ENCODE measurements at places on chromosomes 7 and 10.

DNA sequence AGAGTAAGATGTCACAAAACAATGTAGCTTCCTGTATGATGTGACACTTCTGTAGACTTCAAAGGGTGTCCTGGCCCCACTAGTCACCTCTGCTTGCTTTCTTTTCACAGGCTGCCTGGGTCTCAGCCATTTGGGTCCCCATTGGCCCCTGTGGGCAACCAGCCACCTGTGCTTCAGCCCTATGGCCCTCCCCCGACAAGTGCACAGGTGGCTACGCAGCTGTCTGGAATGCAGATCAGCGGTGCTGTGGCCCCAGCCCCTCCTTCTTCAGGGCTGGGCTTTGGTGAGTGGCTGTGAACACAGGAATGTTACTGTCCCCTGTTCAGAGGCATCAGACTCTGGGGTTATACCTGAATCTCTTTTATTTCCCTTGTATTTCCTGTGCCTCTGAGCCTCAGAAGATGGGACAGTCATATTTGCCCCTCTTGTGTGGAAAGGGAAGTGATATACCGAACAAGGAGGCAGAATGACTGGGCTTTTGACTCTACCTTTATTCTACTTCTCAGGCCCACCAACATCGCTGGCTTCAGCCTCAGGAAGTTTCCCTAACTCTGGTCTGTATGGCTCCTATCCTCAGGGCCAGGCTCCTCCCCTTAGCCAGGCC is 15.4 kb downstream of the SEC24C start:
- no peak for DNase-seq

DNA sequence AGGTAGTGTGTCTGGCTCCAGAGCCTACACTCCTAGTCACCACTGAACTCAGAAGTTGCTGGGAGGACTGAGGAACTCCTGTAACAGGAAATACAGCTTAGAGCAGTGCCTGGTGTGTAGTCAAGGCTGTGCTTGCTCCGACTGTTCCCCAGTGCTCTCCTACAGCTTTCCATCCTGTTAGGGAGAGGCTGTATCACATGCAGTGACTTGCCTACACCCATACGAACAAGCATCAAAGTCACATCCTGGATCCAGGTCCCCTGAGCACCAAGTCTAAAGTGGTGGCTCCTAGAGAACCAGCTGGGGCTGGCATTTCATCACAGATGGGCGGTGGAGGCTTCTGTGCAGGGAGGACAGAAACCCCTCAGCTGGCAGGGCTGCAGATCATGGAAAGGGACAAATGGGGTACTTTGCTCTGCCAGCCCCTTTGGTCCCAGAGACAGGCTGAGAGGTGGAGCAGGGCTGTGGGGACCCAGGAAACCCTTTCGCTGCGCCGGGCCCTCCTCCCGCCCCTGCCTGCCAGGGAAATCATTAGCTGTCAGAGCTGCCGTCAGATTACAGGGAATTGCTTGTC is 7.7 kb downstream of the ASB10 start:
- no peak for DNase-seq

DNA sequence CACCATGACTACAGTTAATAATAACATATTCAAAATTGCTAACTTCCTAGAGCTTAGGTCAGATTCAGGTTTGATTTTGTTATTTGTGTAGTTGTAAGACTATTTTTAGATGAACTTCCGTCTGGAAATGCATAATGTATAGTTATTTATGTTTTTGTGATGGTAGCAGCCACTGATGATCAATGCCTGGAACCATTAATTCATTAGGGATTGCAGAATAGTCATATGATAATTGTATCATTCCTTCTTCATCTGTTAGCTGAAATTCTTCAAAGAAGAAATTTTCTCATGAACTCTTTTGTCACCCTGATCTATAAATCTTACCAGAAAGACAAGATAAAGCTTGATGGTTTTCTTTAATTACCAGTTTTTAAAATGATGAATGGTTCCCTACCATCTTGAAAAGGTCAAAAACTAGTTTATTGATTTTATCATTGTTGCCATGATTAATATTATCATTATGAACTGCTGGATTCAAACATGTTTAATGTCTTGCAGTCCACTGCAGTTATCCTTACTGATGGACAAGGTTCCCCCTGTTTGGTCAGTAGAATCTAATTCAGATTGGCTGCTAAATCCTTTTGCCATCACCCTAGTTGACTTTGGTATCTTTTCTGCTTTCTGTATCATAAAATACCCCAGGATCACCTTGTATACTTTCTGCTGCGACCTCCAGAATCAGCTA is 433.3 kb downstream of the GPAM start:
- DNase-seq: no peak

DNA sequence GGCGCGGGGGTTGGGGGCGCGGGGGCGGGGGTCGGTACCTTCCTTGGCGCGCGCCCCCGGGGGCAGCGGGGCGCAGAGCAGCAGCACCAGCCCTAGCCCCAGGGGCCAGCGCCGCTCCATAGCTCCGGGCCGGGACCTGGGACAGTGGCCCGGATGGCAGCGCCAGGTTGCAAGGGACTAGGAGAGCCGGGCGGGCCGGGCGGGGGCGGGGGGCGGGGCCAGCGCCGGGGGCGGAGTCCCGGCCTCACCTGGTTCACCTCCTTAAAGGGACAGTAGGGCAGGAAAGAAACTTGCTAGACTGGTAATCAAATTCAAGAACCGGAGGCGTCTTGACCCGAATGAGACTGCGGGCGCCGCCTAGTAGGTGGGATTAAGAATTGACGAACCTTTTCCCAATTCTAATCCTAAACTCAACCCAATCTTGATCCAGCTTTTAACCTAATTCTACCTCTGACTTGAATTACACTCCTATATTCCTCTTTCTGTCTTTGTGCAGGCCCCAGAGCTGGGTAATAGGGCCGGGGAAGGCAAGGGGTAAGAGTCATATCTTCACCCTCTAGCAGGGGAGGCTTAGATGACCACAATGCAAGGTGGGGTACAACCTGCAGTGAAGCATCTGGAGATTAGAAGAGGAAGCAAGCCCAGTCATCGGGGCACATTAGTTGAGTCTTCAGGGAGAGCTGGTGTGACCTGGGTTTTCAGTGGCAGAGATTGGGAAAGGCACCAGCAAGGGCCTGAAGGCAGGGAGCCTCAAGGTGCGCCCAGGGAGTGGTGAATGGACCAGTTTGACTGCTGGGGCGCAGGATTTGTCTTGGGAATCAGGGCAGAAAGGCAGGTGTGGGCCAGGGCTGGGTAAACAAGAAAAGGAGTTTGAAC is at the start of gene EPHA1:
TSS of gene EPHA1 (minus strand) at position 171 of the 876 bp plus-strand sequence. CDS start at position 120, 51 bp downstream.
- DNase-seq: no peak

GRCh38 chr10:62582101-62582705 is 208.0 kb downstream of the ZNF365 start:
- DNase-seq: no peak

GRCh38 chr10:119759832-119760231 is 34.0 kb downstream of the INPP5F start:
- DNase-seq: no peak

DNA sequence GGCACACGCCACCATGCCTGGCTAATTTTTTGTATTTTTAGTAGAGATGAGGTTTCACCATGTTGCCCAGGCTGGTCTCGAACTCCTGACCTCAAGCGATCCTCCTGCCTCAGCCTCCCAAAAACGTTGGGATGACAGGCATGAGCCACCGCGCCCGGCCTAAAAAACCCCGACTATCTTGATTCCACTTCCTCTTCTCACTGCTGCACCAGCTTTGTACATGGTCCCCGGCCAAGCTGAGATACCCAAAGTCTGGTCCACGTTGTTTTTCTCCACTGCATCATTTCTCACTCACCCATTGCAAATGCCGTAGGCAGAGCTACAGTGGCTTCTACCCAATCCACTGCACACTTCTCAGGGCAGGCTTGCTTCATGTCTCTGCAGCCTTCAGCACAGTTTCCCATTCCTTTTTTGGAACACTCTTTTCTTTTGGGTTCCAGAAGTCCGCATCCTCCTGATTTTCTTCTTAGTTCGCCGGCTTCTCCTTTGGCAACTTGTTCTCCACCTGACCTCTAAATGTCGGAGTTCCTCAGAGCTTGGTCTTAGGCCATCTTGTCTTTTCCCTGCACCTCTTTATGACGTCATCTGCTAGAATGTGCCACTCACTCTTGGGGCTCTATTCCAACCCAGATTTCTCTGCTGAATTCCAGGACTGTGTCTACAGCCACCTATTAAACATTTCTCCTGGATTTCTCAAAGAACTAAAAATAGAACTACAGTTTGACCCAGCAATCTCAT is 6.0 kb upstream of the GNB2 start:
- DNase-seq: no peak

DNA sequence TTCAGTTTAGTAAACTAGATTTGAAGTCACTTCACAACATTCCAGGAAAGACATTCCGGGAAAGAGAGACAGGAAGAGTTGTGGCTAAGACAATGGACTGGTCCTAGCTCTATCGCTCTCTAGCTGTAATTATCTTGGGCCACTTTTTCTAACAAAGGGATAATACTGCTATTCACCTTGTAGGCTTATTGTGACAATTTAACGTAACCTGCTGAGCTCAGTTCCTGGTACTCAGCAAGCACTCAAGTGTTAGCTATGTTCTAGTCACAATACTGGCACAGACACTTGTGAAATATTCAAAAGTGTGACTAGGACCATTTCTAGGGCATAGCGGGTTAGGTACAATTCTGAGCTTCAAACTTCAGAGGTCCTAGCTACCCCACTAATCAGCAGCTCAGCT is 12.0 kb upstream of the NRCAM start:
- no peak for DNase-seq

GRCh38 chr10:102802920-102803534 is 34.2 kb downstream of the CYP17A1 start:
- peak; percentile 54 for DNase-seq

- DNase-seq: no peak
These were observed 491 bp upstream of the SH2D4B start for GRCh38 chr10:80537086-80537735.

DNA sequence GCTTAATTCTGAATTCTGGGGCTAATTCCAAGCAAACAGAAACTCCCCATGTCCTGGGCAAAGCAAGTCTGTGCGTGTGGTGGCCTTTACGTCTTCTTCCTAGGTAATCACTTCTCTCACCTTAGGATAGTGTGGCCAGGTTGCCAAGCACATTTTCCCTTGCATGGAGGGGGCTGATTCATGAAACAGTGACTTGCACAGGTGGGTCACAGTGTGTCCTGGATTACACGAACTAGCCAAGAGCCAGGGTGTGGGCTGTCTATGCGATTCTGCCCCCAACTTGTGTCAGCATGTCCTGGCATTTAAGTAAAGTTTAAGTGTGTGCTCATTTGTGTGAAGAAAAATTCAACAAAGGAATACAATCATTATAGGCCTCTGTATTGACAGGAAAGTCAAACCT is 18.5 kb upstream of the SEM1 start:
- no peak for DNase-seq

Measured in GM12865 (cell line).